MCF 10A (cell line): ENCODE measurements at places on chromosomes 11 and 22. TPM values are rescaled to one million over a fixed set of nuclear protein-coding genes. Genes with fewer than 3 reads are reported as not detected.

DNA sequence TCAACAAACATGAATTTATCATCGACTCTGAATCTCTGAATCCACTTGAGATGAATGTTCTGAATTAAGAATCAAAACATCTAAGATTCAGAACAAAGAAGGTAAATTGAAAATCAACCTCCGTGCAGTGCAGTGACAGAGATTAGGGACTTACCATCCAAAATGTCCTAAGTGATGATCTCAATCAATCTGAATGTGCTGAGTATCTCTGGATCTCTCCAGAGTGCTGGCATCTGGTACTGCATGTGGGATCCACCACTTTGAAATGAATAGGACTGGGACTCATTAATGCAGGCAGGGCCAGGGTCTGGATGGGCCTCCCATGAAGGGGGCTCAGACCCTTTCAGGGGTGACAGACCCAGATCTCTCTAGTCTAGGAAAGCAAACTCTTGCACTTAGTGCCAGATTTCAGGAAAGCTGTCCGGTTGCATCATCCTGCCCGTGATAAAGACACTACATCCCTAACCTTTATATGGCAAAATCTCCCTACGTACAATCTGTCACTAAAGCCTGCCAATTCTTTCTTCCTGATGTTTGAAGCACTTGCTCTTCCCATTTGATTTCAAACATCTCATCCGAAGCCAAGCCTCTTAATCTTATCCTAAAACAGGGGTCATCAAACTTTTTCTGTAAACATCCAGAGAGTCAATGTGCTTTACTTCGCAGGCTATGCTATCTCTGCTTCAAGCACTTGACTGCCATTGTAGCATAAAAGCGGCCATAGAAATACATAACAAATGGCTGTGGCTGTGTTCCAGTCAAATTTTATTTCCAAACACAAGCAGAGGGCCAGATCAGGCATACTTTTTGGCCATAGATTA is 263.3 kb downstream of the LARGE1 start:
- DNase-seq: no peak

DNA sequence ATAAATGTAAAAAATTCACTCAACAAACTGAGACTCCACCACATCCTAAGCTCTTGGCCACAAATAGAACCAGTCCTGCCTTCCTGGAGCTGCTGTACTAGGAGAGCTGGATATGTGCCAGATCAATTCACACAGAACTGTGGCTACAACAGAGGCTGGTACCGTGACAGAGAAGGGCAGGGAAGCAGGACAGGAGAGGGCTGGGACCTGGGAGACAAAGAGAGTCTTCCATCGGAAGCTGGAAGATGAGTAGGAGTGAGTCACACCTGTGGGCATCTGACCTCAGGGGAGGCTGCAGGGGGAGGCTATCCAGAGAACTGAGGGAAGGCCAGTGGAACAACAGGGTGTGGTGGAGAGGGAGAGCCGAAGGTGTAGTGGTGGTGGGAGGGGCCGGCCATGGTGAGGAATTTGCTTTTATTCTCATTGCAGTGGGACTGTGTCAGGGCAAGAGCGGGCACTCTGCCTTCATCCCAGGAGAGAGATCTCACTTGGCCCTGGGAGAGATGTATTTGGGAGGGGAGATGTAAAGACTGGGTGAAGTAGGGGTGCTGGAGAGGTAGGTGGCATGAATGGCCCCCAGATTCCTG is 1.9 kb upstream of the LTBP3 start:
- DNase-seq: peak; percentile 85

- DNase-seq: no peak
These were observed 49.4 kb upstream of the ARHGAP42 start for GRCh38 chr11:100637706-100638105.

The MUC5AC gene
- total RNA-seq: not detected in 2 replicates

The USP2 gene
- 0.14 and 0.54 TPM in 2 replicates for total RNA-seq

The LRRC4C gene
- not detected in 2 replicates for total RNA-seq
